Left forelimb (tissue), 1 donor: ENCODE measurements at places on chromosomes 12 and 14.

- no peak for DNase-seq
These were observed 159.2 kb downstream of the TGFB3 start for GRCh38 chr14:75822522-75823141.

- no peak for DNase-seq
These were observed 29.5 kb downstream of the CPM start for GRCh38 chr12:68903511-68903910.

GRCh38 chr14:53411125-53411524, 258.0 kb upstream of the DDHD1 start:
- DNase-seq, result peak; percentile 68

- DNase-seq, result no peak
These were observed 56.6 kb downstream of the GPATCH2L start for GRCh38 chr14:76208340-76208739.

- DNase-seq, result peak; percentile 86
These were observed 551 bp downstream of the RAP1B start for GRCh38 chr12:68611094-68611805.

GRCh38 chr14:96100161-96101064, 61.3 kb downstream of the C14orf132 start:
- DNase-seq, result peak; percentile 85

GRCh38 chr12:111777345-111778045, 10.8 kb downstream of the ALDH2 start:
- no peak for DNase-seq

DNA sequence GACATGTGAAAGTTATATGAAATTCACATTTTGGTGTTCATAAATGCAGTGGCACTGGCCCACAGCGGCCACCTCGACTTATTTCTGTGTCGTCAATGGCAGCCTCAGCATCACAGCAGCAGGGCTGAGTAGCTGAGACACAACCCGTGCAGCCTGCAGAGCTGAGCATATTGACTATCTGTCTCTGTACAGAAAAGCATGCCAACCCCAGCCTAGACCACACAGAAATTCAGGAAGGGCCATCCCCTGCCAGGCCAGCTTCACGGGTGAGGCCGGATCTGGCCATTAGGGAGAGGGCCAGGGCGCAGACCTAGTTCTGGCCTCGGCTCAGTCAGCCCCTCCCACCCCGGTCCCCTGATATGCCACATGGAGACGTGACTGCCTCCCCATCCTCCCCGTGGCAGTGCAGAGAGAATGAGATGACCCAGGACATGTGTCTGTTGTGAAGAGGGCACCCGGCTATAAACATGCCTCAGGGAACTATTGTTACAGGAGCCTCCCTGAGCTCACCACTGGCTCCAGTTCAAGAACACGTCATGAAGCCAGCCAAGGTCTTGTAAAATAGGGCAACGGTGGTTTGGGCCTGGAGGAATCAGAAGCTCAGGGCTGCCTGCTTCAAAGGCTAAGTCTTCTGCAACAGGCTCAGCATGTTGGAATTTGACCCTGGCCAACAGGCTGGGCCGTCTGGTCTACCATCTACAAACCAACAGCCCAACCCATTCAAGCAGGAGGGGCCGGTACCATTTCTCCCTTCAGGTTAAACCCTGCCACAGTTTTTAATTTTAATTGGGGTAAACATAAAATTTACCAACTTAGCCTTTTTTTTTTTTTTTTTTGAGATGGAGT, 25.5 kb downstream of the SCARB1 start:
- DNase-seq, result no peak

DNA sequence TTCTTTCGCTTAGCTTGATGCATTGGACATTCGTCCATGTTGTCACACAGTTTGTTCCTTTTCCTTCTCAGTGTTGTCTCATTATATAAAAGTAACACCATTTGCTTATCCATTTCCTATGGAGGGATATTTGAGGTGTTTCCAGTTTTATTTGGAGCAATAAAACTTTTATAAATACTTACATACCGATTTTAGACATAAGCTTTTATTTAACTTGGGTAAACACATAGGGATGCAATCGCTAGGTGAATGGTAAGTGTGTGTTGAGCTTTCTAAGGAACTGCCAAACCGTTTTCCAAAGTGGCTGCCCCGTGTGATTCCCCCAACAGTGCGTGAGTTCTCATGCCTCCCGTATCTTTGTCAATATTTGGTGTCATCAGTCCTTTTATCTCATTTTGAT, 95.2 kb upstream of the DYNC1H1 start:
- DNase-seq, result no peak

GRCh38 chr12:106425061-106425702, 67.6 kb downstream of the POLR3B start:
- DNase-seq, result no peak

- no peak for DNase-seq
These were observed 79.2 kb upstream of the CD163 start for GRCh38 chr12:7582796-7583195.

DNA sequence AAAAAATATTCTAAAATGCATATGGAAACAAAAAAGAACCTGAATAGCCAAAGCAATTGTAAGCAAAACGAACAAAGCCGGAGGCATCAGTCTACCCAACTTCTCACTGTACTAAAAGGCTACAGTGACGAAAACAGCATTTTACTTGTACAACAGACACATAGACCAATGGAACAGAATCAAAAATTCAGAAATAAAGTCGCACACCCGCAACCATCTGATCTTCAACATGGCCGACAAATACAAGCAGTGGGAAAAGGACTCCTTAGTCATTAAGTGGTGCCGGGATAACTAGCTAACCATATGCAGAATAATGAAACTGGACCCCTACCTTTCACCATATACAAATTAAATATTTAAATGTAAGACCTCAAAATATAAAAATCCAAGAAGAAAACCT, 203.9 kb upstream of the PPFIA2 start:
- no peak for DNase-seq

GRCh38 chr14:105568859-105569766, 42.7 kb downstream of the TMEM121 start:
- peak; percentile 41 for DNase-seq

DNA sequence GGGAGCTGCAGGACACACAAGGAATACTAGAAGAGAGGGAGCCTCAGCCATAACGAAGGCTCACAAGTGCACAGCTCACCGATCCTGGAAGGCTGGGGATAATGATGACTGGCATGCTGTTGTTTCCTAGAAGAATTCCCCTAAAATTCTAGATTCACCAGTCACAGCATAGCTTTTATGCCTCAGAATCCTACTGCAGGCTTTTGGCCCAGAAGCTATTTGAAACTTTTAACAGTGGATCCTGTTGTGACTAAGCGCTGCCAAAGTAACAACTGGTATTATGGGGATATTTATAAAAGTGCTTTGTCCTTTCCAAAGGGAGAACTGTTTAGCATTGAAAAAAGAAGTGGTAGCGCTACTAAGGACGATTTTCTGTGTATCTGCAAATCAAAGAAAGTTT, 214.1 kb upstream of the PELI2 start:
- DNase-seq, result no peak

- no peak for DNase-seq
These were observed 221.9 kb downstream of the SLC38A4 start for GRCh38 chr12:46603776-46604456.

DNA sequence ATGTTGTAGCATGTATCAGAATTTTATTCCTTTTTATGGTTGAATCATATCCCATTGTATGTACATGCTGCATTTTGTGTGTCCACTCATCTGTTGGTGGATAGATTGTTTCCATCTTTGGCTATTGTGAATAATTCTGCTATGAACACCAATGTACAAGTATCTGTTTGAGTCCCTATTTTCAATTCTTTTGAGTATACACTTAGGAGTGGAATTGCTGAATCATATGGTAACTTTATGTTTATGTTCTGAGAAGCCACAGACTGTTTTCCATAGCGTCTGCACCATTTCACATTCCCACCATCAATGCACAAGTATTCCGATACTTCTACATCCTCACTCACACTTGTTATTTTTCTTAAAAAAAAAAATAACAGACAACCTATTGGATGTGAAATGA, 91.5 kb downstream of the ARF6 start:
- DNase-seq, result no peak

DNA sequence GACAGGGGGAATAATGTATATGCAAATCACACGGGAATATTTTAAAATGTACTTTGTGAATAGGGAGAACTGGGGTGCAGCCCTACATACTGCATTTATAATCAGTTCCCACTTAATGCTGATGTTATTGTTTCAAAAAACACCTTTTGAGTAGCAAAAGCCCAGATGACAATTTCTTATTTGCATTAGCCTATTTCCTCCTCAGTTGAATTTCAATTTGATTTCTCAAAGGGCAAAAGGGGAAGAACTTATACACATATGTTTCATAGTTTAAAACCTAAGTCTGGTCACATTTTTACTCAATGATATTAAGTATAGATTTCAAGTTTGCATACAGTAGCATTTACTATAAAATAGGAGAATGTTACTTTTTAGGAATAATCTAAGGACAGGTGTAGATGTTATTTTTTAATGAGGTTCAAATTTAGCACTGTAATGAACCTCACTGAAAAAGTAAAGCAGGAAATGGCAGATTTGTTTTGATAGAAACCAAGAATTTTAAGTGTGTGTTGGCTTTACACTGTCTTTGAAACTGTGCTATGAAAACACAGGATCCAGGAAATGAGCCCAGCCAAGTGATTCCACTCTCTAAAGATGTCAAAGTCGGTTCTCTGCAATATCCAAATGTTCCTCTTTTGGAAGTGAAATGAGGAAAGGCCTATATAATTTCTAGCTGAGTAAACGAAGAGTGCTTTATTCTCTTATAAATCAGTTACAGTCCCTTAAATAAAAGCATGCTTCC, 367.4 kb downstream of the BTG1 start:
- DNase-seq, result no peak

DNA sequence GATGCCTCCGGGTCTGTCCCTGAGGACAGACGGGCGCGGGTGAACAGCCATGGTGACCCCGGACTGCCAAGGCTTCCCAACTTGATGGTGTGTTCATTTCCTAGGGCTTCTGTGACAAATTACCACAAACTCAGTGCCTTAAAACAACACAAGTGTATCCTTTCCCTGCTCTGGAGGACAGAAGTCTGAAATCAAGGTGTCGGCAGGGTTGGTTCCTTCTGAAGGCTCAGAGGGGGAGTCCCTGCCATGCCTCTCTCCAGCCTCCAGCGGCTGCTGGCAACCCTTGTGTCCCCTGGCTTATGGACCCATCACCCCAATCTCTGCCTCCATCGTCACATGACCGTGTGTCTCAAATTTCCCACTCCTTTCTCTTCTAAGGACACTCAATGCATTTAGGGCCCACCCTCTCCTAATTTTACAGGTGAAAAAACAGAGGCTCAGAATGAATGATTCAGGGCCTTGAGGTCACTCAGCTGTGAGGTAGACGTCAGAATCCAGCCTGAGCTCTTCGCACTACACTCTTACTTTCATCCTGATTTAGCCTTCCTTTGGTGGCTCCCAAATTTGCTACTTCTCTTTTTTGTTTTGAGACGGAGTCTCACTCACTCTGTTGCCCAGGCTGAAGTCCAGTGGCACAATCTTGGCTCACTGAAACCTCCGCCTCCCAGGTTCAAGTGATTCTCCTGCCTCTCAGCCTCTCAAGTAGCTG, 45.4 kb downstream of the VCPKMT start:
- DNase-seq, result no peak

DNA sequence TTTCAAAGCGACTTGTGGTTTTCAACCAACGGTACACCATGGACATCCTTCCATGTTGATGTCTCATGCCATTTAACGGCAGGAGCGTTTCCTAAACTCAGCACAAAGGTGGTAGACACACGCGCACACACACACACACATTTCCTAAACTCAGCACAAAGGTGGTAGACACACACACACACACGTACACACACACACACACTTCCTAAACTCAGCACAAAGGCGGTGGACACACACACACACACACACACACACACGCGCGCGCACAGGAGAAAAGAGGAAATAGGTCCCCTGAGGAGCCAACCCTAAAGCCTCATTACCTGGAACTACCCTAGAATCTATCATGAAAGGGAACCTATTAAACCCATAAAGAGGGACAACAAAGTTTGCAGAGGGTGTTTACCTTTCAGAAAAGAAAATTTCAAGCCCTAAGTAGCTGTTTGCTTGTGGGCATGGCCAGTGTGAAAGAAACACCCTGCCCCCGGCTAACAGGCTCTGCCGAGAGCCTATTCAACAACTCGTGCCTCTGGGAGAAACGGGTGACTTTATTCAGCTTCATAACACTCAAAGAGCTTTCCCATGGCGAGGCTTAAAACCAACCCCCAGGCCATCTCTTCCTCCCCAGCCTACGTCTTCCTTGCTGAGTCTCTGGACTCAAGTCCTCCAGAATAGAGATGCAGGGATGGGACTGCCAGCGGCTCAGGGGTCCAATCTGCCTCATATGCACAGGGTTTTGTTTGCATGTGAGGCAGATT, 31.8 kb downstream of the SLC8B1 start:
- no peak for DNase-seq

DNA sequence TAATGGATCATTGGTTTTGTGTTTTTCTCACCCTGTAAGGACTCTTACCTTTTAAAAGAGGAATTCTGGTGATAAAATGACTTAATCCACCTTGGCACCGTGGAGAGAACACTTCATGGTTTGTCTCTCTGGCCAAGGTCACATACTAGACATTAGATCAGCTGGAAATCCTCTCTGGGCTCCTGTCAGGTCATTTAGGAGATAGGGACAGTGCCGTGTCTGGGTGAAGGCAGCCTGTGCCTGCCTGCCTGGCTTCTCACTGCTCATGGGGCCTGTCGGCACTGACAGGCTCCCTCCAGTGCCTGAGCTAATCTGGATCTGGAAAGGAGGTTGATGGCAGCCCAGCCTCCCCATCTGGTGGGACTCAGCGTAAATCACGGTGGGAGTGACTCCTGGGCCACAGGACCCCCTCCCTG, 5.7 kb downstream of the CRADD start:
- no peak for DNase-seq

DNA sequence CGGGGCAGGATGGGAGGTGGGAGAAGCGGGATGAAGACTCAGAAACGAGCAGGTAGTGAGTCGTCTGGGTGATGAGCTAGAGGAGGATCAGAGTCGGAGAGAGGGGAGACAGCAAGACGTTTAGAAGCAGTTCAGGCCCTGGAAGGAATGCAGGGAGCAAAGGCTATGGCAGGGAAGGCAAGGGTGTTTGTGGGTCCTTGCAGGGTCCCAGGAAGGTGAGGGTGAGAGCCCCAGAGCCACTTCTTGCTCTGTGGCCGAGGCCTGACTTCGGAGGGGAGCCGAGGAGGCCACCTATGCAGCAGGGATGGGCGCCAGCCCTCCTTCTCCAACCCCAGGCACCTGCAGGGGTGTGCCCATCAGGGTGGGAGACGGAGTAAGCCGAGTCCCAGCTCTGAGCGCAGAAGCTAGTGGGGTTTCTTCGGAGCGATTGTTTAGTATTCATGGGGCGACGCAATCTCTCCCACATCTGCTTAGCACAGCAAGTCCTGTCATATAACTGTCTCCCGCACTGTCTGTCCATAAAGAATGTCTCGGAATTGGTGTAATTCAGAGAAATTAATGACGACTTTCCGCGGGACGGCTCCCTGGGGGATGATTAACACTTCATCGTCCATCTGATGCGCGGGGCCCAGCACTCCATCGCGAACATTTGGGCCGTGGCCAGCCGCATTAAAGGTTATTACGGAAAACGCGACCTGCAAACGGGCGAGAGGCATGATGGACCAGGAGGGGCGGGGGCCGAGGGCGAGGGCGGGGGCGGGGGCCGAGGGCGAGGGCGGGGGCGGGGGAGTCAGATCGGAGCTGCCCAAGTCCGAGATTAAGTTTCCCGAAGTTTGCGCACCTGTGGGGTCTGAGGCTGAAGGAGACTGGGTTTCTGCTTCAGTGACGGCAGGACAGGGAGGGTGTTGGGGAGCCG, 12.2 kb upstream of the CALCOCO1 start:
- no peak for DNase-seq
